ENCODE measurements at places on chromosomes 7 and 10.

- DNase-seq, result no peak
Observed at GRCh38 chr10:30184397-30185033, 125.1 kb upstream of the JCAD start.

- no peak for DNase-seq
Observed at GRCh38 chr10:126734015-126734414, 63.5 kb upstream of the C10orf90 start.

GRCh38 chr7:77157446-77157845, 35.0 kb downstream of the CCDC146 start:
- no peak for DNase-seq

DNA sequence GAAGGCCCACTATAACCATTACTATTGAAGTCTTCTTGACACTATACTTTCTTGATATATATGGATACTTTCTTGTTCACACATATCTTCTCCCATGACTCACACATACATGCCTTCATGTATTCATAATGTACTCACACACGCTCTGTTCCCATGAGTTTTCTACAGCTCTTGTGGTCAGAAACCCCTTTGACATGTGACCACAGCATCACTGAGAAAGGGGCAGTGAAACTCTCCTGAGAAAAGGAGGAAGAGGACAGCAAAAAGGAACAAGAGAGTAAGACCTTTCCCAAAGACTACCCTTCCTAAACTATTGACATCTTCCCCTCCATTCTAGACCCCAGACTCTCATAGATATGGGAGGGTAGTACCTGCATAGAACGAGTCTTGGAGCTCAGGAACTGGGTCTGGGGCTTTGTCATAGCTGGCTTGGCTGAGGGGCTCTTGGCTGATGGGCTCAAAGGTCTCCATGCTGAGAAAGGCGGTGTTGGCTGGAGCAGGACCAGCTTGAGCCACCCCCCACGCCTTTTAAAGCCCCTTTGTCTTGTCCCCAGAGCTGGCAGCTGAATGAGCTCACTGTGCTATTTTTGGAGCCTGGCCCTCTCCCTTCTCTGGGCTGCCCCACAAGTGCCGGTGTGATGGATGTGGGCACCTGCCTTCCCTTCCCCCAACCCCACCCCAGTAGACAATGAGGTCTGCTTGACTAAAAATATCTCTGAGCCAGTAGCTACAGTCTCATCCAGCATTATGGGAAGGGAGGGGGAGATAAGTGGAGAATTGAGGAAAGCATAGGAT, 5.1 kb downstream of the SYNPO2L start:
- peak; percentile 39 for DNase-seq

DNA sequence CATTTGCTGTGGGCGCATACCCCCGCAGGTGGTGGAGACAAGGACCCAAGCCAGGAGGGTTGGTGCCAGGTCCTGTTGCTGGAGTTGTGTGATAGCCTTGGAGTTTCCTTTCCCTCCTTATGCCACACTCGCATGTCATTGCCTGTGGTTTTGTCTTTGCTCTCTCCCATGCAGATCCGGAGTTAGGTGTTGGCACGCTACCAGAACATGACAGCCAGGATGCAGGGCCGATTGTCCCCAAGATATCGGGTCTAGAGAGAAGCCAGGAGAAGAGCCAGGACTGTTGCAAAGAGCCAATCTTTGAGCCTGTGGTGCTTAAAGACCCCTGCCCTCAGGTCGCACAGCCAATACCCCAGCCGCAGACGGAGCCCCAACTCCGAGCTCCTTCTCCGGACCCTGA, 369.2 kb upstream of the GALNT17 start:
- no peak for DNase-seq

DNA sequence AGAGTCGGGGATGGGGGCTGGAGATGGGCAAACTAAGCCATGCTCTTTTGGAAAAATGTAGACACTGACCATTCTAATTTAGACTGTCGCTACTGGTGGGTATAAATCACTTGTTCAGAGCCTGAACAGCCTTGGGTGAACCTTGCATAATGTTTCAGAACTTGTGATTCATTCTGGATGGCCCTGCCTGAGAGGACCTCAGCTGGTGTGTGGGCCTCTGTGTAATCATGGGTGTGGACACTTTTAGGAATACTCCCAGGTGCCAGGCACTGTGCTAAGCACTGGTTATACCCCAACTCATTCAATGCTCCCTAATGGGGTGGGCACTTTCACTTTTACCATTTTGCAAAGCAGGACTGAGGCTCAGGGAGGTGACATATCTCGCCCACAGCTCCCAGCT, 26.8 kb upstream of the TM9SF3 start:
- no peak for DNase-seq
